ENCODE measurements at places on chromosomes 12 and 14.

GRCh38 chr12:26318661-26319068 lies 123.3 kb downstream of the SSPN start:
- DNase-seq, result no peak

DNA sequence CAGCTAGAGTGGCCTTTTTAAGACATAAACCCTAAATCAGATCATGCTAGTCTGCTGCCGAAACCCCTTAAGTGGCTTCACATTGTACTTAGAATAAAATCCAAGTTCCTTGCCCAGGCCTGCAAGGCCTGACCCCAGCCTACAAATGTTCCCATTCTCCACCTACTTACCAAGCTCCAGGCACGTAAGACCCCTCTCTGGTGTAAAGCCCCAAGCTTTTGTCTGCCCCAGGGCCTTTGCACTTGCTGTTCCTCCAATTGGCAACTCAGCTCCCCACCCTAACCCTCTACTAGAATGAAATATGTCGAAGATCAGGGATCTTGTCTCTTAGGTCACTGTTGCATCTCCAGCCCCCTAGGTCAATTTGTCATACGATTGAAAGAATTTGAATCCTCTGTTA lies 27.1 kb upstream of the MED13L start:
- no peak for DNase-seq

DNA sequence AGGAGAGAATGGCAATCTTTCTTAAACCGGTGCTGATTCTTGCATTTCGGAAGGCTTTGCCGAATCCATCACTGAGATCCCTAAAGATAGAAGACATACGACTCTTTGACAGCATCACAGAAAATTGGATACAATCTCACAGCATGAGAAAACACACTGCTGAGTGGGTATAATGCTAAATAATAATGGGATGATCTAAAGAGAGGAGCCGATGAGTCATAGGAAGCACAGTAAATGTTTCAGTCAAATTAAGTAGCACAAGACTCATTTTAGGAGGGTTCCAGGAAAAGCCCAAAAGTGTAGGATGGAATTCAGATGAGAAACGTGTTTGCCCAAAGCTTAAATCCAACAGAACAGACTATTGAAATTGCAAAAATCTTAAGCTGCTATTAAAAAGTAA lies 81.7 kb downstream of the CPNE8 start:
- DNase-seq, result no peak

GRCh38 chr12:41254004-41254914 lies 66.1 kb downstream of the PDZRN4 start:
- no peak for DNase-seq

DNA sequence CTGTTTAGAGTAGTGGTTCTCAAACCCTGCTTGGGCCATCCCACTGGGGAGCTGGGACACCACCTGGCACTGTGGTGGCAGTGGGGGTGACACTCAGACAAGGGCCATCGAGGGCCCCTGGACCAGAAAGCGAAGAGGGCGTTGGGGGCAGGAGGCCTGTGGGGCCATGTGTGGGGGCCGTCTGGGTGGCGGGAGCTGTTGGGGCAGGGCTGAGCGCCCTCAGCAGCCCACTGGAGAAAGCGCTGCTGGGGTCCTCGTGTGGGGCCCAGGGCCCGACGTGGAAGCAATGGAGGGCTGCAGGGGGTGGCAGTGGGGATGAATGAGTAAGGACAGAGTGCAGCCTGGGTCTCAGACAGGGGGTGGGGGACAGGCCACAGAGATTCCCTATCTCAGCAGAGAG lies 5.9 kb upstream of the ADSS1 start:
- DNase-seq, result no peak

DNA sequence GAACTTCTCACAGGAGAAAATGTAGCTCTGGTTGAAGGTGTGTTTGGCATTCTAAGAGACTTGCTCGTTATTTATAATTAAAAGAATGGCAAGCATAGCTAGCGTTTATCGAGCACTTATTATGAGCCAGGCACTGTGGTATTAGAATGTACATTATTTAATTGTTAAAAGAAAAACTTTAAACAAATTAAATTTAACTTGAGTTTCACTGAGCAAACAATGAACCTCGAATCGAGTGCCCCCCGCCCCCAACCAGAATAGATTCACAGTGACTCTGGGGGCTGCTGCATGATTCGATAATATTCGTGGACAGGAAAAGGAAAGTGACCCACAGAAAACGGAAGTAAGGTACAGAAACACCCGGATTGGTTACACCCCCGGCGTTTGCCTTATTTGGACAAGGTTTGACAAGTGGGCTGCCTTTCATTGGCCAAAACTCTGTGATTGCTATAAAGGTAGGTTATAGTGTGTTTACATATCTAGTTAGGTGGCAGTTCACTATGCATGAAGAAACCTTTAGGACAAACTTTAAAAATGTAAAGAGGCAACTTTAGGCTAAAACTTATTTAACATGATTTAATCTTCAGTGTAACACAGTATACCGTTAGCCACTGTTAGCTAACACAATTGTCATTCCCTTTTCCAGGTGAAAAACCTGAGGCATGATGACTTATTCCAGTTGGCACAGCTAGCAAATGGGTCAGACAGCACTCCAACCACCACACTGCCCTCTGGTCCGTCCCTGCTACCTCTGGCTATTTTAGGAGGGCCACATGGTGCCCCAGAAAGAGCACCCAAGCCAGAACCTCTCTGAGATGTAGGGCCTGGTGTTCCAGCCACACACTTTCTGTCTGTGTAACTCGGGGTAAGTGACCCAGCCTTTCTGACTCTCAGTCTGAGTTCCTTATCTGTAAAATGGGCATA lies 7.1 kb downstream of the SCNN1A start:
- DNase-seq, result no peak

GRCh38 chr12:104764225-104765091 lies 193.6 kb downstream of the SLC41A2 start:
- no peak for DNase-seq

DNA sequence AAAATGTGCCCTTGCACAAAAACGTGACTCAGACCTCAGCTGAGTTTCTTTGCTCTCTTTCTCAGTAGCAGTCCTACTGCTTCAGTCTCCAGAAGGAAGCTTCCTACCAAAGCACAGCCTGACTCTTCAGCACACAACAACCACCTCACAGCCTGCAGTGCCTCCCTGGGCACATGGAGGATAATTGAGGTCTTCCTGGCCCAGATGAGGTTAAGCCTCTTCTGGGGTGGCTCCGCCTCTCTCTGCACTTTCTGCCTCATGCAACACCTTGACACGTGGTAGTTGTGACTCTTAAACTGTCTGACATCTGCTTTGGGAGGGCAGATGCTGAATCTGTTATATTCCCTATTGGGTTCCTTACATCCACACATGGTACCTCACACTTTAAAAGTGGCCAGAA lies 33.8 kb downstream of the GIT2 start:
- no peak for DNase-seq

- no peak for DNase-seq
These were observed 301.9 kb downstream of the CCER1 start for GRCh38 chr12:90653040-90653439.

DNA sequence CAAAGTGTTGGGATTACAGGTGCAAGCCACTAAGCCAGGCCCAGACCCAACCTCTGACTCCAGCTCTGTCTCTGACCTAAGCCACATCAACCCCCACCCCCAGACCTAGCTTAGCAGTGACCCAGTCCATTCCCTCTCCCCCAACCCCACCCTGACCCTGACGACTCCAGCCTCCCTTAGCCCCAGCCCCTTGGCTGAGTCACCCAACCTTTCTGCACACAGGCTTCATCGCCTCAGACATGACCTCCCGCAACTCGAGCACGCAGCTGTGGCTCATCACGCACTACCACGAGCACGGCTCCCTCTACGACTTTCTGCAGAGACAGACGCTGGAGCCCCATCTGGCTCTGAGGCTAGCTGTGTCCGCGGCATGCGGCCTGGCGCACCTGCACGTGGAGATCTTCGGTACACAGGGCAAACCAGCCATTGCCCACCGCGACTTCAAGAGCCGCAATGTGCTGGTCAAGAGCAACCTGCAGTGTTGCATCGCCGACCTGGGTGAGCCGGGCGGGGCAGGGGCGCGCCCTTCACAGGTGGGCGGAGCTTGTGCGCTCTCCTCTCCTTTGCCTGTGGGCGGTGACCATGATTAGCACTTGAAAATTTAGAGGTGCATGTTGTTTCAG lies 7.8 kb downstream of the ACVRL1 start:
- no peak for DNase-seq

- DNase-seq, result no peak
These were observed 209.0 kb upstream of the PLEKHG7 start for GRCh38 chr12:92493816-92494215.

GRCh38 chr12:109513051-109513450 lies 35.6 kb downstream of the UBE3B start:
- DNase-seq, result no peak

DNA sequence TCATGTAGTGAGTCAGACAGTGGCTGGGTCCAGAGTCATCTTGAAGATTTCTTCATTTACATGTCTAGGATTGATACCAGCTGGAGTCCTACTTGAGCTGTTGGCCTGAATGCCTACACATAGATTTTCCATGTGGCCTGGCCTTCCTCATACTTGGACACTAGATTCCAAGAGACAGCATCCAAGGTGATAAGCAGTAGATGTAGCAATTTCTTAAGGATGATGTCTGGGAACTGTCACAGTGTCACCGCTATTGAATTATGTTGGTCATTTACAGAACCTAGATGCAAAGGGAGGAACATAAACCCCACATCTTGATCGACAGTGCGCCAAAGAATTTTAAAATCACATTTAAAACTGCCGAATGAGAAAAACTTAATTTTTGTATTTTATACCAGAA lies 412.3 kb downstream of the TRHDE start:
- no peak for DNase-seq

GRCh38 chr14:100410056-100410565 lies 87.0 kb downstream of the SLC25A47 start:
- DNase-seq, result no peak

- no peak for DNase-seq
These were observed 105.1 kb downstream of the TMTC3 start for GRCh38 chr12:88247241-88247643.

- no peak for DNase-seq
These were observed 121.2 kb downstream of the PRICKLE1 start for GRCh38 chr12:42468341-42468821.
